Stimulated activated CD4-positive, alpha-beta T cell treated with anti-CD3 and anti-CD28 coated beads, Interleukin-12 subunit alpha, Interleukin-12 subunit beta, amount 100 ng/mL, for 48 hours (primary cell): ENCODE measurements at places on chromosomes 2 and 18.

- no peak for DNase-seq
These were observed 42.9 kb downstream of the ZNF385B start for GRCh38 chr2:179818546-179818945.

GRCh38 chr18:32582455-32582854 lies 111.8 kb upstream of the GAREM1 start:
- DNase-seq: no peak

DNA sequence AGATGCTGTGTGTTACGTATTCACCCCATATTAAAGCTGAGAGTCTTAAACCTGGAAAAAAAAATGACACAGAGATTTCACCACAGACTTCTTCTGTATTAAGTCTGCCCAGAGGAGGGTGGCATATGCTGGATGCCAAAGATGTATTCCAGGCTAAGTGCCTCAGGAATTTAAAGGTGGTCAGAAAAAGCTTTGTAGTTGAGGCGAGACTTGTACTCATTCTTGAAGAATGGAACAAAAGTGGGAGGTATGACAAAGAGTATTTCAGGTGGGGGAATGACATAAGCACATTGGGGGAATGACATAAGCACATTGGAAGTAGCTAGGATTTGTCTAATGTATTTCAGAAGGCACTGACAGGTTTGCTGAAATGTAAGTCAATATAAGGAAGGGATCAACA lies 98.6 kb downstream of the BABAM2 start:
- no peak for DNase-seq

GRCh38 chr2:98551316-98551715 lies 57.0 kb downstream of the COA5 start:
- DNase-seq: peak; percentile 44

DNA sequence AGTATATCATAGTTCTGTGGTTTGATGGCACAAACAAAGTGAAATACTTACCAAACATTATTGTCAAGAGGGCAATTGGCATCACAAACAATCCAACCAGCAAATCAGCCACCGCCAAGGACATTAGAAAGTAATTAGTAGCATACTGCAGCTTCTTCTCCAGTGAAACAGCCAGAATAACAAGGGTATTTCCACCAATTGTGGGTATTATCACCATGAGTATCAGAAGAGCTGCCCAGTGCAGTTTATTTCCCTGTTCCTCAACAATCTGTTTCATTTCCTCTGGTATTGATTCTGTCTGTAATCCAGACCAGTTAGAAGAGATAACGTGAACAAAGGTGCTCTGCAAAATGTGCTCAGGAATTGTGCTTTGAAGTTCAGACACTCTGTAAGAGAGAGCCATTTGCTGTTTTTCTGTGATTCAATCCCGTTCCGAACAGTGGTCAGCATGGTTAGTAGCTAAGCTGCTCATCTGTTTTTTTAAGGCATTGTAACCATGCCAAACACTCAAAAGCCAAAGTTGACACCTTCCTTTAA lies 1.4 kb downstream of the HTR2B start:
- DNase-seq: no peak

DNA sequence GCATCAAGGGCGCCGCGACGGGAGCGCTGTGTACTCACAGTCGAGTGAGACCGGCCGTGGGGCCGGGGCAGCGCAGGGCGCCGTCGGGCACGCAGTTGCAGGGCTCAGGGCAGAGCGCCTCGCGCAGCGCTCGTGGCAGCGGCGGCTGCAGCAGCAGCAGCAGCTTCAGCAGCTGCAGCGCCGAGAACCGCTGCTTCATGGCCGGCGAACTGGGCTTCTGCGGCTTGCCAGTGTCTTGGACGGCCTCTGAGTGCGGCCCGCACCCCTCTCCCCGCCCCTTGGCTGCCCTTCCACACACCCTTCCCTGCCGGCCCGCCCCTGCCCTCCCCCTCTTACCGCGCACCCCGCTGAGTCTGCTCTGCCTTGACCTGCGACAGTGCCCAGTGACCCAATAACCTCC lies at the start of gene LHCGR:
TSS of gene LHCGR (minus strand) at position 252 of the 400 bp plus-strand sequence. CDS start at position 199, 53 bp downstream.
- DNase-seq: no peak

DNA sequence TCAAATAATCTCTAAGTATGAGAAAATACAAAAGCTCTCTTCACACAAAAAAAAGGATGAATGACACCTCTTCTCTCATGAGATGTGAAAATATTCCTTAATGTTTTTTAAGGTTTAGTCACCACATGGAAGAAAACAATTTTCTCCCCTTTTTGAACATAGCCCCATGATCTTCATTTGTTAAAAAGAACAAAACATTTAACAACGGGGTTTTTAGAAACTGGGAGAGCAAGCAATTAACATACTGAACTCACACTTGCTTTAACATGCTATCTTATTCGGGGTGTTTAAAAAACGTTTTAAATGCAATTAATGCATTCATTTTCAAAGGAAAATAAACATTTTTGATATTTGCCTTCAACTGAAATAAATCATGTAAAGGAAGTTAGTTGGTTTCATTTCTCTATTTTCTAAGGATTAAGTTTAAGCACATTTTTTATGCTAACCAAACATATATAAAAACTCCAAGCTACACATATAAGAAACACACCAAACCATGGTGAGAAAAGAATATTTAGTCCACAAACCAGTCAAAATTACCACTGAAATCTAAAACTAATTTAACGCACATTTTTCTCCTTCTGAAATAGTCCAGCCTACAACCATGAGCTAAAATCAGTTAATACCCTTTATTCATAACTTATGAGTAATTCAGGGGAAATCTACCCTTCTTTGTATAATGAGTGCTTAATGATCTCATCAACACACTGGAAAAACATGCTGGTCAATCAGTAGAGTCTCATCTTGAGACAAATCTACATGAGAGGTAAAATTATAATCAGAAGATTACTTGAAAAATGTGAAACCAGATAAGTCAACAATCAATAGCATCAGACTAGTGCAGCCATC lies 8.2 kb downstream of the FBXO11 start:
- no peak for DNase-seq

DNA sequence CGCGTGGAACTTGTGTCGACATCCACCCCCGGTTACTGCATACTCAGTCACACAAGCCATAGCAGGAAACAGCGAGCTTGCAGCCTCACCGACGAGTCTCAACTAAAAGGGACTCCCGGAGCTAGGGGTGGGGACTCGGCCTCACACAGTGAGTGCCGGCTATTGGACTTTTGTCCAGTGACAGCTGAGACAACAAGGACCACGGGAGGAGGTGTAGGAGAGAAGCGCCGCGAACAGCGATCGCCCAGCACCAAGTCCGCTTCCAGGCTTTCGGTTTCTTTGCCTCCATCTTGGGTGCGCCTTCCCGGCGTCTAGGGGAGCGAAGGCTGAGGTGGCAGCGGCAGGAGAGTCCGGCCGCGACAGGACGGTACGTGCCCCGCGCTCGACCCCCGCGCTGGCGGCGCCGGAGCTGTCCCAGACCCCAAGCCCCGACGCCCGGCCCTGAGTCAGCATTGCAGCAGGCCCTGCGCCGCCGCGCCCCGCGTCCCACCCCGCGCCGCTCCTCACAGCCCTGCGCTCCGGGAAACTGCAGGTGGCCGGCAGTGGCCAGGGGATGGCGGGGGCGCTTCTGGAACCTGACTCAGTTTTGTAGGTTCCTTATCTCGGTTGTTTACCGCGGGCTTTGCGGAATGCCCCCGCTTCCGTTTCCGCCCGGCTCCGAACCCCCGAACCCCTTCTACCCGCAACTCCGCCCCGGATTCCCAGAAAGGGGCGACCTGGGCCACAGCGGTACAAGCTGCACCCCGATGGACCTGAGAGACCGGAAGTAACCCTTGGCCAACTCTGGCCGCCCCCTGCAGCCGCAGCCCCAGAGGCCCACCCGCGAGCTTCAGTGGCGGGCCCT lies at the start of gene CFLAR:
TSS of gene CFLAR (plus strand) at position 50 of the 844 bp plus-strand sequence. CDS start 13,702 bp downstream, outside the sequence.
- DNase-seq: no peak

DNA sequence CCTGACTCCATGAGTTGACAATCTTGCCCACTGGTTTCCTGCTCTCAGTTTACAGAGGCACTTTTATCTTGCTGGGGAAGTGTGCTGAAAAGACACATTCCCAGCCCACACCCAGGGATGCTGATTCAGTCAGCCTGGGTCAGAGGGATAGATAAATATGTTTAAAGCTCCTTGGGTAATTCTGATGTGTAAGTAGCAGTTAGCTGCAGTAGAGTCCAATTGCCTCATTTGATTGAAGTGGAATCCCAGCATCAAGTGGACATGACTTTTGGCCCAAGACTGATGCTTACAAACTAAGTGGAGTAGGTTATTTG lies 29.4 kb downstream of the PSD4 start:
- no peak for DNase-seq

DNA sequence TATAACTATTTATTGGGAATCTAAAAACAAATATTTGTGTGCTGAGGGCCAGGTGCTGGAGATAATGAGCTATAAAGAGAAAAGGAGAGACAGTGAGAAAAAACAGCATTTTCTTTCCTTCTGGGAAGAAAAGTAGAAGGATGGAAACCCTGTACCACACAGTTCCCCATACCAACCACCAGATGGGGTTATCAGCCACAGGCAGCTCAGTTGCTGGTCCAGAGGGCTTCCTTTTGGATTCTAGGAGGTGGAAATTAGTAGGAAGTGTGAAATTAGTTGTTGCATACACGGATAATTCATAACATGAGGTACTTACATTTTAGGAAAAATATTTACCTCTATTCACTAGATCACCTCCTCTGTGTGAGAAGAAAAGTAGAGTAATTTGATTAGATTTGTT lies 237.0 kb upstream of the FOSL2 start:
- no peak for DNase-seq

DNA sequence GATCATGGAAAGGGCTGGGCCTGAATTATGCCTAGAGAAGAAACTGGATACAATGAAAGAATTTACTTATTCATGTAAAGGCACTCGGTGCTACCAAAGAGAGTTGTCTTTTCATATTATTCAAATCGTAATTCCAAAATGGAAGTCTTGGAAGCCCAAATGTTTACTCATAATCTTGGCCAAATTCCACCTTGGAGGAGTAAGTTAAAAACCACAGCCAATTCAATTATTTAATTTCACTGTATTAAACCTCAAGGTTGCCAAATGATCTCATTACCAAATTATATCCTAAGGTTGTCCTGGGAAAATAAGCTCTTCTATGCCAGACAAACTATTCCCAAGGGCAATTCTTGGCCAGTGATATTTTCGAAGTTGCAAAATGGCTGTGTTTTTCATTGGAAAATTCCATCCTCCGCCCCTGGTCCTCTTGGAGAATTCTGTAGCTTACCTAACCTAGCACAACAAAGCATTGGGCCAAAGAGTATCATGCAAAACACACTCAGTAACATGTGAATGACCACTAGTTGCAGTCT lies 11.1 kb upstream of the VPS4B start:
- no peak for DNase-seq

DNA sequence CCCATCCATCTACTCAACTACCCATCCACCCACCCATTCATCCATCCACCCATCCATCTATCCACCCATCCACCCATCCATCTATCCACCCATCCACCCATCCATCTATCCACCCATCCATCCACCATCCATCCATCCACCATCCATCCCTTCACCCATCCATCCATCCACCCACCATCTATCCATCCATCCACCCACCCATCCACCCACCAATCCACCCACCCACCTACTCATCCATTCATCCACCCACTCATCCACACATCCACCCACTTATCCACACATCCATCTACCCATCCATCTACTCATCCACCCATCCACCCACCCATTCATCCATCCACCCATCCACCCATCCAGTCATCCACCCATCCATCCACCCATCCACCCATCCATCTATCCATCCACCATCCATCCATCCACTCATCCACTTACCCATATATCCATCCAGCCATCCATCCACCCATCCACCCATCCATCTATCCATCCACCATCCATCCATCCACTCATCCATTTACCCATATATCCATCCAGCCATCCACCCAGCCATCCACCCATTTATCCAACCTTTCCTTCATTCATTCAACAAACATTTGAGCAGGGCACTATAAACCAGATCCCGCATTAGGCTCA lies 2.1 kb upstream of the NGEF start:
- no peak for DNase-seq

DNA sequence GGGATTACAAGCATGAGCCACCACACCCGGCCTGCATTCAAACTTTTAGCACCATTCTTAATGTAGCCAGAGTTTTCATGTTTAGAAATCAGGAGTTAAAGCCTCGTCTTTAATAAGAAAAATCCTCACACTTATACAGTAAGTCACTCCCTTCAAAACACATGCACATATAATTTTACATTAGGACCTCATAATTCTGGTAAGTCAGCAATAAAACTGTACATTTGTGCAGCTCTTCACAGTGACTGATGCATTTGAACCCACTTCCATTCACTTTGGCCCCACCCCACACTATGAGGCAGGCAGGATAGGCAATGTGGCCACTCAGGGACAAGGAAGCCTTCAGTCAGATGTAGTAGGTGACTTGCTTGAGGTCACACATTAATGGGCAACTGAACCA lies 141.7 kb upstream of the SIX3 start:
- no peak for DNase-seq

DNA sequence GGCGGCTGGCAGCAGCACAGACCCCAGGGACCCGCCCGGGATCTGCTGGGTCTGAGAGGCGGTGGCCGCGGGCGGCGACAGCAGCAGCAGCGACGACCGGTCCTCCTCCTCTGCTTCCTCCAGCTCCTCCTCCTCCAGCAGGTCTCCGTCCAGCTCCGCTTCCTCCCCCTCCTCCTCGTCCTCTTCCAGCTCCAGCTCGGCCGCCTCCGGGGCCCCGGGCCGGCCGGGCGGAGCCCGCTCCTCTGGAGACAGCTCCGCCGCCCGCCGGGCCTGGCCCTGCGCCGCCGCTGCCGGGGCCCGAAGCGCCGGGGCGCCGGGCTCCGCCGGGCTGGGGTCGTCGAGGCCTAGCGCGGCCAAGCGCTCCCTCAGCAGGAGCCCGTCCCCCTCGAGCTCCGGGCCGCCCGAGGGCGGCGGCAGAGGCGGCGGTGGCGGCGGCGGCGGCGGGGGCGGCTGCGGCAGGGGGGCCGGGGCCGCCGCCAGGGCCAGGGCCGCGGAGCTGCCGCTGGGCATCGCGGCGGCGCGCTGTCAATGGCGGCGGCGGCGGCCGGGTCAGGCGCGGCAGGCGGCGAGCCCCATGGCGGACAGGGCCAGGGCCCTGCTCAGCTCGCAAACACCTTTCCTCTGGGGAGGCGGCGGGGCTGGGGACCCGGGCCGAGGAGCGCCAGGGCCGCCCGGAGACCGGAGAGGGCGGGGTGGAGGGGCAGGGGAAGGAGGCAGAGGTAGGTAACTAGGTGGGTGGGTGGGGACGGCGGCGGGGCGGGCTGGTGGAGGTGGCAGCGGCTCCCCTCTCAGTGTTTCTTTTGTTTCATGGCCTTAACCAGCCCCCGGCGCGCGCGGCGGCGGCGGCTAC lies 445 bp downstream of the MEX3C start:
- DNase-seq: no peak

DNA sequence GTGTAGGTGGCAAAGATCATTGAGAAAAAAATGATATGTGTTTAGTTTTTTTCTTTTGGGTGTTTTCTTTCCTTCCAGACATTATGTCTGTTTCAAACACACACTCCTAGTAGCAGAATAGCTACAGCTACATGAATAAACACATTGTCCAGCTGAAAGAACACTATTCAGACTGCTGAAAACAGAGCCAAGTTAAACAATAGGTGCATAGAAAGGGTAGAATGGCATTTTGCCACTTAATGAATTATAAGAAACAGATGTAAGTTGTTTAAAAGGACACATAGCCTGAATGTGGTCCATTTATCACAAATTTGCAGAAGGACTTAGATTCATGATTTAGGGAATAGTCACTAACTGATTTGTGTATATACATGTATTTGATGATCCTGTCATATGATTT lies 20.1 kb downstream of the CTLA4 start:
- no peak for DNase-seq

- no peak for DNase-seq
These were observed 21.0 kb downstream of the FHL2 start for GRCh38 chr2:105377871-105378270.
